Effector CD4-positive, alpha-beta T cell (primary cell): ENCODE measurements at places on chromosomes 11 and 22.

DNA sequence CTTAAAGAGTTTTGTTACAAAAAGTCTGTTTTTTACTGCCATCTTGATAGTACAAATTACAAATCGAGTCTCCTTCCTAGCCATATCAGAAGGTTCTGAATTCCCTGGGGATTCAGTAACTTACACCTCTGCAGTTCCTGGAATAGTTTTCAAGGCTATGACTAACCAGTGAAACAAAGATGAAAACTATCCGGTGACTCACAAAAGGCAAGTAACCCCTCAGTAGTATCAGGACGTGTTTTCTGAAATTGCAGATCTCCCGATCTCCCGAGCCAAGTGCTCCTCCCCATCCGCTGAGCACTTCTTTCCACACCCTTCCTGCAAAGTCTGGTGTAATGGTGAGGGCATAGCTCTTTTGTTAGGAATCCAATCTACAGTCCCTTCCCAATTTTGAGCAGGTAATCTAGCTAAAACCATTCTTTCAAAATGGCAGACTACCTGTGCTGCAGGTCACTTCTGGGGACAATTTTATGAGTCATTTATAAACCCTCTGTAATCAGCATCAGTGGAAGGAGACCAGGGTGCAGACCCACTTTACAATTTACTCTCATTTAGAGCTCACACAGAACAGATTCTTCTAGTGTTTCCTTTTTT, 7.7 kb downstream of the E2F8 start:
- DNase-seq, result no peak

DNA sequence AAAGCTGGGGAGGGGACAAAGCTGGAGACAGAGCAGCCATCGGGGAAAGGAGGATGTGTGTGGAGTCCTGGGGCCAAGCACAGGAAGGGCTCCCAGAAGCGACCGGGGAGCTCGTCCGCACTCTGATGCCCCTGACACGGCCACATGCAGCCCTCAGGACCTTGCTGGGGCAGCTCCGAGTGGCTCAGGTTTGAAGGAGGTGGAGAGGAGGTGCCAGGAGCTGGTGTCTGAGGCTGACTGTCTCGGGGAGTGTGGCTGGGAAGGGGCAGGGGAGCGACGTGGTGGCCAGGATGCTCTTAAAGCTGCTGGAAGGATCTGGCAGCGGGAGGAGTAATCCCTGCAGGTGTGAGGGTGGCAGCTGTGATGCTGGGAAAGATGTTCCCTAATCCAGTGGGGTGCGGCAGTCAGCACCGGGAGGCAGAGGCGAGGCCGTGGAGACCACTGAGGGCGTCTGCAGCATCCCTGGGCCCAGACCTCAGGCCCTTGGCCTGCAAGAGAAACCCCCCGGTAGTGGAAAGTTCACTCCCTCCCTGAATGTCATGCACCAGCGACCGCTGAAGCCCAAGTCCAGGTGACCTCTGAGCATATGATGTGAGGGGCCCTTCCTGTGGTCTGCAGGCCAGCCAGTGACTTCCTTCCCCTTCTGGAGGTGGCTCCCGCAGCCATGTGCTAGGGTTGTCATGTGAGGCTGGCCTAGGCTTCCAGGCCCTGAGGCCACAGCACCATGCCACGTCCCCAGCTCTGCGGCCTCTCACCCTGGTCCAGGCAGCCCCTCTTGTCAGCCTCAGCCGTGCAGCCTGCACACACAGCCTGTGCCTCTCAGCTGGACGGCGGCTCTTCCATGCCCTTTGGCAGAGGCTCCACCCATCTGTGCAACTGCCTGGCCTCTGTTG, 17.2 kb upstream of the CTSD start:
- DNase-seq, result no peak

- DNase-seq, result no peak
Measured at GRCh38 chr11:33187998-33188722, 26.9 kb upstream of the CSTF3 start.

DNA sequence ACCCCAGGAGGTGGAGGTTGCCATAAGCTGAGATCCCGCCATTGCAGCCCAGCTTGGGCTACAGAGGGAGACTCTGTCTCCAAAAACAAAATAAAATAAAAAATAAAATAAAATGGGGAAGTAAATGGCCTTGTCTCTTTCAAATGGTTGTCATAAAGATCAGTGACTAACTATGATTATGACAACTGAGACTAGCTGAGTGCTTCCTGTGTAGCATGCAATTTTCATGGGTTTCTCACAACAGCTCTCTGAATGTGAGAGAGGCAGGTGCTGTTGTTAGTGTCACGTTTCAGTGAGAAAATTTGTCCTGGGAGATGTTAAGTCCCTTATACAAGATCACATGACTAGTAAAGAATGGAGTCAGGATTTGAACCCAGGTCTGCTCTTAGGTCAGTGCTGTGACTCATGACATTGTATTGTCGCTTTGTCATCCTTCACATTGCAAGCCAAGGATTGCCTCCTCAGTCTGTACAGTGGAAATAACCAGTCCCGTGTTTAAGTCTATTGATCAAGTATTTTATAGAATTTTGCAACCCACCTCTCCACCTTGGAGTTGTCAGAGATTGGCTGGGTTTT, 163.3 kb upstream of the CCDC90B start:
- no peak for DNase-seq

- no peak for DNase-seq
Measured at GRCh38 chr11:15371533-15371932, 256.8 kb downstream of the INSC start.

GRCh38 chr11:2770096-2770751, 70.4 kb upstream of the KCNQ1OT1 start:
- DNase-seq, result peak; percentile 0

GRCh38 chr11:128664317-128664716, 29.6 kb upstream of the FLI1 start:
- no peak for DNase-seq

DNA sequence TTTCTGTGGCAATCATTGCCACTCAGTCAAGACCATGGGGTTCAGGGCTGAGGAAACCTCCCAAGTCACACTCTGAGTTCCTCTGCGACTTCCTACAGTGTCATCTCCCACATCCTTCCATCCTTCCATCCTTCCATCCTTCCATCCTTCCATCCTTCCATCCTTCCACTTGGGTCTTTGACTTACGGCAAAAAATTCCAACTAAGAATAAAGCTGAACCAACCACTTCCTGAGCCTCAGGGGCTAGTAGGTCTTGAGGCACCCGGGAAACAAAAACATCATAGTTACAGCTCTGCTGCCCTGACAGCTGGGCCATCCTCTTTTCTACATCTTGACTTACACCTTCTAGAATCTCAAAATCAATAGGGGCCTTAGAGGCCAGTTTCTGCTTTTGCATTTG, 32.1 kb downstream of the EHF start:
- DNase-seq, result no peak

- DNase-seq, result no peak
Measured at GRCh38 chr11:60844870-60845221, 2.9 kb downstream of the CCDC86 start.

DNA sequence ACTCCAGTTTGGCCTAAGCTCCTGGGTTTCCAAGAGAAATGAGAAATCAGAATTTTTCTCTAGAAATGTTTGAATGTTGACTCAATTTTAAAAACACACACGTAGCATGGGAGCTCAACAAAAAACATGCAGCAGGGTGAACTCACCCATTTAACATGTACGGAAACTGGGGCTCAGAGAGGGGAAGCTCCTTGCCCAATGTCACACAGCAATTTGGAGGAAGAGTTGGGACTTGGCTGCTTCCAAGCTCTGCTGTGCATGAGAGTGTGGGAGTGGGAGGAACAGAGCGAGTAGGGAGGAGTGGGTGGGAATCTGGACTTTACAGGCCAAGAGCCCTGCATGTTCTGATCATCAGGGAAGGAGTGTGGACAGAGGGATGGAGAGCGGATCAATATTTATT, 5.9 kb downstream of the TPST2 start:
- DNase-seq, result no peak

DNA sequence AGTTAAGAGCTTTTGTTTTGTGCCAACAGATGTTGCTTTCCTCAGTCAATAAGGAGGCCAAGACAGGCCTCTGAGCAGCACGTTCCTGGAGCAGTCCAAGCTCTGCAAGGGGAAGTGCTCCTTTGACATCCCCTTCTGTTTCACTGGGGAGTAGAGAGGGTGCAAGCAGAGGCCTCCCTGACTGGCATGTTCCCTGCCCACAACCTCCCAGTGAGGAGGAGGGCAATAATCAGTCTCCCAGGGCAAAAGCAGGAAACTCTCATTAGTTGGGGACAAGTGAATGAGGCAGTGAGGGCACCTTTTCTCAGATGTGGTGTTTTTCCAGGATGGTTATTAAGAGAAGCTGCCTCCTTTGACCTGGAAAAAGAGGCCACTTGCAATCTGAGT, 79.5 kb upstream of the ZBED5 start:
- no peak for DNase-seq

GRCh38 chr11:35623621-35624168, 5.4 kb downstream of the FJX1 start:
- no peak for DNase-seq

DNA sequence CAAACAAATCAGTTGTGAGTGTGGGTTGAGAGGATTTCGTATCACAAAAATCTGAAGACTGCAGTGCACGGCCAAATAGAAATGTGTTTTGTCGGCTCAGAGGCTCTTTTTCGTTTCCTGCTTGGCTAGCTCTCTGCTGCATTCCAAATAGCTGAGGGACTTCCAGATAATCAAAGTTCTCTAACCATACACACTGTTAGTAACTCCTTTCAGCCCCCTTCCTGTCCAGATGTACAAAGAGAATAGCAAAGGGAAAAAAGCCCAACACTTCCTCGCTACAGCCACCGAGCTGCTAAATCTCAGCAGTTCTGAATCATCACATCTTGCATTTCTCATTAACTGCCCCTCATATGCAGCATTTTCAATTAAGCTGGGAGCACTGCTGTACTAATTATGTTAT, 203.1 kb downstream of the TENM4 start:
- no peak for DNase-seq

- DNase-seq, result no peak
Measured at GRCh38 chr11:130441719-130442118, 6.7 kb upstream of the ADAMTS15 start.

DNA sequence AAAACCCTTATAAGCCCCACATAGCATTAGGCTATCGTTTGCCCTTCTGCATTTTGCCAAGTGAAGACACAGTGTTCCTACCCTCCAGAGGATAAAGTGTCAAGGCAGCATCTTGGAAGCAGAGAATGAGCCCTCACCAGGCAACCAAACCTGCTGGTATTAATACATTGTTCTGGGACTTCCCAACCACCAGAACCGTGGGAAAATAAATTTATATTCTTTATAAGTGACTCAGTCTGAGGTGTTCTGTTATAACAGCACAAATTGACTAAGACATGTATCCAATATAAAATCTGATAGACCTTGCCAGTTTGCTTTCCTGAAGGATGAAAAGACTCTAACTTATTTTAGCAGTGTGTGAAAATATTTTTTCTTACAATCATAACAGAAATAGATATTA, 792.5 kb upstream of the LRRC4C start:
- DNase-seq, result no peak

DNA sequence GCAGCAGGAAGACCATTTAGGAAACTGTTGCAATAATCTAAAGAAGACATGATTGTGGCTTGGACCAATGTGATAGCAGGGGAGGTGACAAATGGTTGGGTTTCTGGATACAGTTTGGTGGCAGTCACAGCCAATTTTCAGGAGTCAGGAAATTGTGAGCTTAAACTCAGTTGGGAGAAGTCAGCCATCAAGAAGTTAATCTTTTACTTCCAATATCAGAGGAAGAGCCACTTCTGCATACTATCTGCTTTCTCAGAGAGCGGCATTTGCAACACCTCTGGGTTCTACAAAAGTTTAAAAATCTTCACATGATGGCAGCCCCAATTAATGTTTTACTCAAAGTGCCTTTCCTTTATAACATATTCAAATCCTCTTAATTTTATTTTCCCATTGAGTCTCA, 33.7 kb upstream of the PDE3B start:
- DNase-seq, result no peak

GRCh38 chr11:394034-394857, at the start of gene PKP3:
Gene PKP3, plus strand, starts transcription at chr11:394209. Its CDS starts 84 bp downstream, at chr11:394293.
- no peak for DNase-seq

- no peak for DNase-seq
Measured at GRCh38 chr11:44711787-44712608, 14.8 kb upstream of the TSPAN18 start.

DNA sequence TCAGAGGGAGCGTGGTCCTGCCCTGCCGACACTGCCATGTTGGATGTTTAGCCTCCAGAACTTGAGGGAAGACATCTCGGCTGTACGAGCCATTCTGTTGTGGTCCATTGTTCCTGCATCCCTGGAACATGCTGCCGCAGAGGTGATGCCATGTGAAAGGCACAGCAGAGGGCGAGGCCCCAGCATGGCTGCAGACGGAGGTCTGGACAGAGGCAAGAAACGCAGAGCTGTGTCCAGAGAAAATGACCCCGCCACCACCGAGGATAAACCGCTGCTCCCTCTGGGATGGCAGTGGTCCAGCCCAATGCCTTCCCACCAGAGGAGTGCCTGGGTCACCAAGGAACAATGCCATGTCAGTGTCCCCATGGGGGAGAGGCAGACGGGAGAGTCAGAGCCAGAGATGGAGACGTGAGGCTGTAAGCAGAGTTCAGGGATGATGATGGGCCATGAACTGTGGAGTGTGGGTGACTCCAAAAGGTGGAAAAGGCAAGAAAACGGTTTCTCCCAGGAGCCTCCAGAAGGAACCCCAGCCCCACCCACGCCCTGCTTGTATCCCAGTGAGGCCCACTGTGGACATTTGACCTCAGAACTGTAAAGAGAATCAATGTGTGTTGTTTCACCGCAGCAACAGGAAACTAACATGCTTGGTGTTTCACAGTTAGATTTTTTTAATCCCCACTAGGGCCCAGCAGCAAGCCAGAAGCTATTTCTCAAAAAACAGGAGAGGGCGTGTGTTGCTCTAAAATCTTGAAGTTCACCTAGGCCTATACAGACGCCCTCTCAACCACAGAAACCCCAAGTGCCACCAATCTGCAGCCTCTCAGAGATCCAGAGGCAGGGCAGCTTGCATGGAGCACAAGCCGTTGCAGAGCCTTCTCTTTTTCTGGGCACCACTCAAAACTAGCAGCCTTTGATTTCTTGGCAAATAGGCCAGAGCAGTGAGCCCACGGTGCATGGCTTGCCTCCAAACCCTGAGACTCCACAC, 1422.9 kb downstream of the TBC1D22A start:
- no peak for DNase-seq

DNA sequence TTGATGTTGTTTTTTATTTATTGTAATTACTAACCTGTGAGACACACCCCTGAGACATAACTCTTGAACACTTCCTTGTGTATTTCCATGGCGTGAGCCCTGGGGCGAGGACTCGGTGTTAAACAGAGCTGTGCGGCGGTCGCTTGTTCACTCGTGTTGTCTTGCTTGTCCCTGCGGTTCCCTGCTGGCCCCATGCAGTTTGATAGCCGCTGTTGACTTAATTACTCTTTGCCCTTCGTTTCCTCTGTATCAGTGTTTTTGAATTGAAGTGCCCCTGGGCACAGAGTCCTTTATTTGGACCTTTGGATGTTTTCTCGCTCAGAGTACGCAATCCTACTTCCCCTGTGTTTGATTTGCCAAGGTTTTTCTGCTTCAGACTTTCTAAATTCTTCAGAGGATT, 52.7 kb downstream of the TBC1D22A start:
- no peak for DNase-seq

GRCh38 chr11:133946541-133947318, 10.0 kb downstream of the IGSF9B start:
- DNase-seq, result no peak

GRCh38 chr11:1049431-1049891, 12.9 kb upstream of the MUC6 start:
- DNase-seq, result no peak

GRCh38 chr11:35593143-35593542, 25.1 kb upstream of the FJX1 start:
- no peak for DNase-seq
